ENCODE measurements at places on chromosomes 1 and 21.

- DNase-seq, result no peak
These were observed 2.2 kb downstream of the SHISA4 start for GRCh38 chr1:201890806-201891450.

GRCh38 chr1:20059847-20060246 is 10.1 kb upstream of the PLA2G5 start:
- peak; percentile 82 for DNase-seq

DNA sequence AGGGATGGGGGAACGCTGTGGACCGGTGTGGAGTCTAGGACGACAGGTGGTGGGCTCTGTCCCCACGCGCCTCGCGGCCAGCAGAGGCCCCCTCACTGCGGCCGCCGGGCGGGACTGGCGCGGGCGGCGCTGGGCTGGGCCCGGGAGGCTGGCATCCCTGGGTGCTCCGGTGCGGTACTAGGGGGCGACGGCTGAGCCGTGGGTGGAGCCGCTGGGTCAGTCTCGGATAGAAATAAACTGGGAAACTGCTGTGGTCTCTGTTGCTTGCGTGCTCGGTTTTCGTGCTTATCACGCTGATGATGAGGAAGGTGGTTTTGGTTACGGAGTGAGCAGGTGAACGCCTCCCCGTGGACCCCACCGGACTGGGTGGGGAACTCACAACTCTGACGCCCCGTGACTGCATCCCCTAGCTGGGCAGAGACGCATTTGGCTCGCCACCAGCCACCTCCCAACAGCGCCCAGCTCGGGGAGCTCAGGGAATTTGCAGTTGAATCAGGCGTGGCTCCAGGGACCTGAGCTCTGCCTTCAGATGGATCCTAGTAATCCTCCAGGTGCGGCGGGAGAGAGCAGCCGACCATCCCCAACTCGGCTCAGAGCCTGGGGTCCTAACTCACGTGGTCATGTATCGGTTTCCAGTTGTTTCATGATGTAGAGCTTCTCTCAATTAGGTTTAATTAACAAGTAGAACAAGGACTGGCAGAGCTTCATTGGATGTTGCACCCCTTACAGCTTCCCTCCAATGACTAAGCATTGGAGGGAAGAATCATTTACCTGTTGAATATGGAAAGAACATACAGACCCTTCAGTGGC is 32.1 kb downstream of the HSD17B7 start:
- no peak for DNase-seq

- DNase-seq, result peak; percentile 5
These were observed 111.7 kb downstream of the NMNAT2 start for GRCh38 chr1:183306317-183307042.

GRCh38 chr1:47627016-47627415 is 189.2 kb downstream of the FOXD2 start:
- no peak for DNase-seq

DNA sequence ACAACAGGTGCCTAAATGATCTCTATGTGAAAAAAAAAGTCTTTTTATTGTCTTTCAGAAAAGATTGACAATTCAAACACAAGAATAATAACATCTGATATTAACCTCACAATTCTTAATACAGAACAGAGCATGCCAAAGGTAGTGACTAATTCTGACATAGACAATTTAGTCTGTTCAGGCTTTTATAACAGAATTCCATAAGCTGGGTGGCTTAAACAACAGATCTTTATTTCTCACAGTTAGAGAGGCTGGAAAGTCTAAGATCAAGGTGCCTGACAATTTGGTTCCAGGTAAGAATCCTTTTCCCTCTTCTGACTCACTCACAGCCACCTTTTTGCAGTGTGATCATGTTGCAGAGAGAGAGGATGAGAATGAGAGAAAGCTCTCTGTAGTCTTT is 27.0 kb downstream of the DPYD start:
- no peak for DNase-seq

DNA sequence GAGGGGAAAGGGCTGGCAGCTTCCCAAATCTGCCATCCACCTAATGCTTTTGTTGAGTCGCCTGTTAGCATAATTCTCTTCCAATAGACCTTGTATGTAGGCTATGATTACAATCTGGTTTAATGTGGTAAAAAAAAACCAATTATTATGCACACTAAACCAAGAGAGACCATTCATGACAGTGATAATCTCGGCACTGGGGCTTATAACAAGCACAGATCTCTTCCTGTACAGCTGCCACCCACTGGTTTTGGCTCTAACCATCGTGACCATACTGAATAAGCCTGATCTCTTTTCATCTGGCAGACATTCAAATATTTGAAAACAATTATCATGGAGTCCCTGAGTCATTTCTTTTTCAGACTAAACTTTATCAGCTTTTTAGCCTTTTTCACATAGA is 12.0 kb upstream of the SYT14 start:
- no peak for DNase-seq

GRCh38 chr1:205976708-205977401 is 26.3 kb downstream of the RAB7B start:
- no peak for DNase-seq

DNA sequence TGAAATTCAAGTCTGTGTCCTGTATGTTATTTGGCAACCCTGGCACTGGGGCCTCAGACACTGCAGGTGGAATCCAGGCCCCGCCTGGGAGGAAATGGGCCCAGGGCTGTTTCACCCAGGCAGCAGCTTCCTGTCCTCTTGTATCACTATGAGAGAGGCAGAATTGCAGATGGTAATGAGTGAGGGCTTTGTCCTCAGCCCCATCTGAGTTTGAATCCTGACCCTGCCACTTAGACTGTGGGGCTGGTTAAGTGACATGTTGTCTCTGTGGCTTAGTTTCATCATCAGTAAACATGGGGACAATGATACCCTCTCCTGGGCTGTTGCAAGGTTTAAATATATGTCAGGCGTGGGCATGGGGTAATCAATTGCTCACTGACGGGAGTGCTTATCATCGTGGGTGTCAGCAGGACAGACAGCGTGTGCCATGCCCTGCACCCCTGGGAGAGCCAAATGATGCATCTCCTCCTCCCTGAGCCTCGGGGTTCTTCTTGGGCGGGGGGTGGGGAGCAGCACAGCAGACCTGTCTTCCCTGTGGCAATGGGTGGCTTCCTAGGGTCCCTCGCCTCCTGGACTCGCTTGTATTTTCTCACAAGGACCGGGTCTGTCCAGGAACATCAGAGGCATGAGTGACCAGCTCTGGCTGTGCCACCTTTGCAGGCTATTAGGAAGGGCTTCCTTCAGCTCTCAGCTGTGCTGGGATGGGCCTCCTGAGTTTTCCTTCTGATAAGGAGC is 42.1 kb downstream of the ARHGEF10L start:
- peak; percentile 83 for DNase-seq

GRCh38 chr1:198105185-198105584 is 51.6 kb upstream of the NEK7 start:
- no peak for DNase-seq

GRCh38 chr1:6860401-6860800 is 75.1 kb downstream of the CAMTA1 start:
- no peak for DNase-seq

GRCh38 chr1:101181930-101182329 is 54.9 kb upstream of the S1PR1 start:
- DNase-seq, result no peak

DNA sequence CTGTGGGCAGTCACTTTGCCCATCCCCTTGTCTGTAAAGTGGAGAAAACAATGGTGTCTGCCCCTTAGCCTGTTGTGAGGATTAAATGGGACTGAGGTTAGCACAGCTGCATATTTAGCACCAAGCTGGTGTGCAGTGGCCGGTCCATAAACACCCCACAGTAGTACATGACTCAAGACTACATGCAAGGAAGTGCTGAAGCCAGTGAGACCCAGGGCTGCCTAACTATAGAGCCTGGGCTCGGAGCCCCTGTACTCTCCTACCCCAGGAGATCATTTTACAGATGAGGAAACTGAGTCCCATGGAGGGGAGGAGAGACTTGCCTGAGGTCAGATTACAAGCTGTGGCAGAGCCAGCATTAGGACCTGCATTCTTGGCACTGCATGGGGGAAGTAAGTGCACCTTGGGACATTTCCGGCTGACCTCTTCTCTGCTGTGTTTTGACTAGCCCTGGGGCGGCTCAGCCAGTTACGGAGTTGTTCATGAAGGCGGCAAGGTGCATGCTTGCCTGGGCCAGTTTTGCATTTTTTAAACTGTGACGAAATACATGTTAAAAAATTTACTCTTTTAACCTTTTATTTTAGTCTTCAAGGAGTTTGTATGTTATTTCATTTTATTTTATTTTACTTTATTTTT is 3.2 kb downstream of the SERINC2 start:
- peak; percentile 27 for DNase-seq

DNA sequence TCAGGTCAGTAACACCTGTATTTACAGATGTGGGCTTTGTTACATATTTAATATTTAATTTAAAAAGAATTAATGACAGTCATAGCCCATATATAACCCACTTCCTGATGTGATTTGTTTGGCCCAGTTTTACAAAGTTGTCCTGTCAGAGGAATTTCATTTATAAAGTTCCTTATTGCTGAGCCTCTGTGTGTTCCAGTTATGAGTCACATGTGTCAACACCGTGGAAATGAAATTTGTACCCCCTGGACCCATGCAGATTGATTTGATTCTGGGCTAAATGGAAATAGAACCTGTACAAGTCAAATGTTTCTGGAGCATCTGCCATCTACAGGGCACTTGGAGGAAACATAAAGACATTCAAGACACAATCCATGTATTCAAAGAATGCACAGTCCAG is 149.2 kb downstream of the CACNA1E start:
- DNase-seq, result no peak

- no peak for DNase-seq
These were observed 48.6 kb downstream of the ITPKB start for GRCh38 chr1:226690460-226690982.

GRCh38 chr1:15526021-15526489 is 593 bp upstream of the DNAJC16 start:
- DNase-seq, result no peak

GRCh38 chr1:111535256-111536191 is 32.1 kb upstream of the ADORA3 start:
- DNase-seq, result no peak

DNA sequence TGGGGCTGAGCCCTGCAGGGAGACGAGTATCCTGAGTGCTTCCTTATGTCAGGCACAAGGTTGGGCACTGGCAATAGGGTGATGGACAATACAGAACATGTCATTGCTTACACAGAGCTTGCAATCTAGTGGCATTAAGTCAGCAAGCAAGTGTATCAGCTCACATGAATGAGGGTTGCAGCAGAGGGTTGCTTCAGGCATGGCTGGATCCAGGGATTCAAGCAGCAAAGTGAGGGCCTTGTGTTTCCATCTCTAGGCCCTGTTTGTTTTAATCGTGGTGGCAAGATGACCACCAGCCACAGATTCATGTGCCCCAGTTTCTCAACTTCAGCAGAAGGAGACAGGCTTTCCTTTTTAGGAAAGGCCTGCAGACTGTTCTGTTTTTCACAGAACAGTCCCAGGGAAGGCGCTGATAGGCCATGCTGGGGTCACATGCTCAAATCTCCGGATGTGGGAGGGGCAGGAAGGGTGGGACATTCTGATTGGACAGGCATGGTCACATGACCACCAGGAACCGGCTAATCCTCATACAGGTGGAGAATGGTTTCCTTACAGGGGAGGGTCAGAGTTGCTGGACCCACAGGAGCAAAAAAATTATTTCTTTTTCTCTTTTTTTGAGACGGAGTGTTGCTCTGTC is 14.4 kb downstream of the PLOD1 start:
- DNase-seq, result peak; percentile 56

DNA sequence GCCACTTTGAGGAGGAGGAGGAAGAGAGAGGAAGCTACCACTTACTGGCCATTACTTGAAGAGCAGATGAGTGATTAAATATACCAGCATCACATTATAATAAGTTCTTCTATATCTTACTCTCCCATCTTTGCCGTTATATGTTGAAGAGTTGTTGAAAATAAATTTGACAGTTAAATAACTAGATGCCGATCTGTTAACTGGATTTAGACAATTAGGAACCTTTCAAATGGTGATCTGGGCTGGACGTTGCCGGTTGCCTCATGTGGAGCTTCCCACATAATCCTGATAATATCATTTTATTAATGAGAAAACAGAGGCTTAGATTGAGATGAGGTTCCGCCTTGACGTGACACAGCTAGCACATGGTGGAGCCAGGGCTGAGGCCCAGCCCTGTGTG is 147.0 kb downstream of the SDCCAG8 start:
- no peak for DNase-seq

- peak; percentile 18 for DNase-seq
These were observed 8.2 kb downstream of the RHBG start for GRCh38 chr1:156376958-156377919.

DNA sequence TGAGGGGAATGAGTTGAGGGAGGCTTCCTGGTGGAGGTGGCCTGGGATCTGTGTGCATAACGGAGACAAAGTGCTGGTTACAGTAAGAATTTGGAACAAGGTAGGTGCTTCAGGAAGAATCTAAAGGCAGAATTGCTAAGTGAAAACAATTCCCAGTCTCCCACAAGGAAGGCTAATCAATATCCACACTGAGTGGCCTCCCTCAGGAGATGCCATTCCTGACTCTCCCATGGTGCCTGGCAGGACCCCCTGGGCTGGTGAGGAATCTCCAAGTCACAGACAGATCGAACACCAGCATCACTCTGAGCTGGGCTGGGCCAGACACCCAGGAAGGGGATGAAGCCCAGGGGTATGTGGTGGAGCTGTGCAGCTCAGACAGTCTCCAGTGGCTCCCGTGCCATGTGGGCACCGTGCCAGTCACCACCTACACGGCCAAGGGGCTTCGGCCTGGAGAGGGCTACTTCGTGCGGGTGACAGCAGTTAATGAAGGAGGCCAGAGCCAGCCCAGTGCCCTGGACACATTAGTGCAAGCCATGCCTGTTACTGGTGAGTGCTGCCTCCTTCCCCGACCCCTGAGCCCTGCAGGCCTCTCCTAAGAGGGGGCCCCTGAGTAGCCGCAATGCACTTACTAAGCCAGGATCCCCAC is 30.7 kb downstream of the IGFN1 start:
- DNase-seq, result no peak

- DNase-seq, result no peak
These were observed 76.5 kb upstream of the TSPAN2 start for GRCh38 chr1:115165776-115166175.

DNA sequence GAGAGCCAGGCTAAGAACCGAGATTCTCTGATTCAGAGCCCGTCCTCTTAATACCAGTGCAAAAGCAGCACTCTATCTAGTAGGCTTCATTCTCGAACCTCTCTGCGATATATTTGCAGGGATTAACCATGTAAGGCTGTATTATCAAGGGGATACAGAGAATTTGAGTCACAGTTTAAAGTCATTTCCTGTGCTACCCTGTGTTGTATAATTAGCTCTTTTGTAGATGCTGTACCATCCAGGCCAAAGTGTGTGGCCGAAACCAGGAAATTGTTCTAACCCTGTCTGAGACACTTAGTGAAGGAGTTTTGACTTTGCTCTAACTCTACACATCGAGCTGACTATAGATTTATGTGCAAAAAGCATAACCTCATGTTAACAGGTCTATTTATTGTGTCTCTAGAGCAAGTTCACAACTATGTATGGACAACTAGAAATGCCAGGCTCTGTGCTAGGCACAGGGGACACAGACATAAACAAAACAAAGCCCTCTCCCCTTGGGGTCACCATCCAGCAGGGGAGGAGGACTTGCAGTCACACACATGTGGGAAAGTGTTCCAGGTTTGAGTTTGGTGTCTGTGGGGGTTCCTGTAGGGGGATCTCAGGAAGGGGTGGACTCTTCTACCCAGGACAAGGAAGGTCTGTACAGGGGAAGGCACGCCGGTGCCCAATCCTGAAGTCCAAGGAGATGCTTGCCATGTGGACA is 182.2 kb downstream of the DHRS3 start:
- DNase-seq, result peak; percentile 75
